ENCODE measurements at places on chromosomes 2 and 18. TPM values are rescaled to one million over a fixed set of nuclear protein-coding genes. Genes with fewer than 3 reads are reported as not detected.

REG1A gene
- not detected for polyA plus RNA-seq

RFTN2 gene
- 5.2 TPM for polyA plus RNA-seq

DBI gene
- polyA plus RNA-seq, result 253 TPM

C2orf92 gene
- 2.0 TPM for polyA plus RNA-seq

ITM2C gene
- 519 TPM for polyA plus RNA-seq

METTL4 gene
- polyA plus RNA-seq, result 8.6 TPM

TMEM37 gene
- 1.9 TPM for polyA plus RNA-seq

IL36B gene
- not detected for polyA plus RNA-seq

ATP8B1 gene
- polyA plus RNA-seq, result 1.8 TPM

CCT7 gene
- polyA plus RNA-seq, result 304 TPM

UGT1A9 gene
- polyA plus RNA-seq, result not detected

ADNP2 gene
- 13.5 TPM for polyA plus RNA-seq

ANKRD30B gene
- not detected for polyA plus RNA-seq

TDRD15 gene
- not detected for polyA plus RNA-seq

RGPD4 gene
- not detected for polyA plus RNA-seq

CRYGB gene
- not detected for polyA plus RNA-seq

CKAP2L gene
- 11.8 TPM for polyA plus RNA-seq

SH3RF3 gene
- 2.3 TPM for polyA plus RNA-seq

FOXD4L1 gene
- not detected for polyA plus RNA-seq

IL36G gene
- not detected for polyA plus RNA-seq

ABCA12 gene
- not detected for polyA plus RNA-seq

PAX8 gene
- 2.4 TPM for polyA plus RNA-seq

TTLL4 gene
- 13.7 TPM for polyA plus RNA-seq

ZNF521 gene
- 2.1 TPM for polyA plus RNA-seq

PARD6G gene
- polyA plus RNA-seq, result 7.0 TPM

CABYR gene
- polyA plus RNA-seq, result 4.8 TPM

DGUOK gene
- 105 TPM for polyA plus RNA-seq

ANKRD29 gene
- 1.2 TPM for polyA plus RNA-seq

NHEJ1 gene
- polyA plus RNA-seq, result 12.0 TPM

SERPINB12 gene
- not detected for polyA plus RNA-seq

MRPL44 gene
- 26.2 TPM for polyA plus RNA-seq

KCNG2 gene
- polyA plus RNA-seq, result 0.20 TPM

VWA3B gene
- polyA plus RNA-seq, result 1.1 TPM

MYO5B gene
- polyA plus RNA-seq, result 17.7 TPM

PLEK gene
- polyA plus RNA-seq, result 2.0 TPM
